NCI-H1105 (cell line): ENCODE measurements at places on chromosomes 3 and 15.

- no peak for DNase-seq
Observed at GRCh38 chr3:182000447-182000846, 288.7 kb downstream of the SOX2 start.

GRCh38 chr3:146501752-146502151, 32.4 kb upstream of the PLSCR2 start:
- DNase-seq = no peak

GRCh38 chr15:72161361-72162132, 36.0 kb downstream of the GRAMD2A start:
- no peak for DNase-seq

GRCh38 chr3:171489348-171489747, 29.1 kb upstream of the TNIK start:
- DNase-seq = no peak

DNA sequence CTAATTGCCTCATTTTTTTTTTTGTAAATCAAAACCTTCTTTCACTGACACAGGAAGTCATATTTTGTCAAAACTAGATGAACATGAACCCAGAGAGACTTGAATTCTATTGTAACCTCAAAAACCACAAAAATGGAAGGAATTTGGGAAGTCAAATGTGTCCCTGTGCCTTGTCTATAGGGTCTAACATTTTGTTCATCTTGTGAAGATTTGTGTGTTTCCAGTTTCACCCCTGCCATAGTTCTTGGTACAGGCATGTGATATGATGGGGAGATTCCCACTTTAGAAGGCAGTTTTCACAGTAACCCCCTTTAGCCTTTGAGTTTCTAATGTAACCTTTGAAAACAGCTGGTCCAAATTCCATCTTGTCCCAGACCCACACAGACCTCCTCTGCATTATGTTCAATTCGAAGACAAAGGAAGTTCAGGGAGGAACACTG, 318.5 kb upstream of the ADAMTS9 start:
- no peak for DNase-seq

DNA sequence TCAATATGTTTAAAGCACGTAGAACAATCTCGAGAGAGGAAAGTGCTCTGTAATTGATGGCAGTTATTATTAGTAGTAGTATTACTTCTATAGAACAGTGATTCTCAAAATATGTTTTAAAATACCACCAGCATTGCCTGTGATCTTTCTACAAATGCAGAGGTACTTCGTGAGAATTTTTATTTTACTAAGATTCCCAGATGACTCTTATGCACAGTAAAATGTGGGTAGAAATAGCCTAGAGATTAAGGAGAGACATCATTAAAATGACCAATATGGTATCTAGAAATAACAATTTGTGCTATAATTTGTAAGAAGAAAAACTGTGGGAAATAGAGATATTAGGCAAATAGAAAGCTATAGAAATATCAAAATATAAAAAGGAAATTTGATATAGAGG, 157.9 kb downstream of the SUCNR1 start:
- no peak for DNase-seq

GRCh38 chr3:113200946-113201345, 10.4 kb upstream of the BOC start:
- DNase-seq = no peak

DNA sequence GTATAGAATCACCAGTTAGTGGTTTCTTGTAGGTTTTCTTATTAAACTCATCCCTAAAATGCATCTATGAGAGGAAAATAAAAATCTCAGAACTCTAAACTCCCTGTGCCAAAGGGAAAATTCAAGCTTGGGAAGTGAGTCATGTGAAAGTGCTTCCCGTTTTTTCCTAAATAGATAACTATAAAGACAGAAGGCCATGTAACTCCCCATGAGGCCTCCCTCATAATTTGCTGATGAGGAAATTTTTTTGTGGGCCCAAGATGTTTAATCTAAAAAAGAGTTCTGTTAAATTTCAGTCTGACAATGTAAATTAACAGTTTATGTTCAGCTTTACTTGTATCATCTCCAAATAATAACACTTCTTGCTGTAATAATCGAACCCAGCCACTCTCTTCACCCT, 1273.9 kb downstream of the OTOL1 start:
- DNase-seq = no peak

GRCh38 chr3:23162934-23163333, 40.2 kb upstream of the UBE2E2 start:
- DNase-seq = no peak

DNA sequence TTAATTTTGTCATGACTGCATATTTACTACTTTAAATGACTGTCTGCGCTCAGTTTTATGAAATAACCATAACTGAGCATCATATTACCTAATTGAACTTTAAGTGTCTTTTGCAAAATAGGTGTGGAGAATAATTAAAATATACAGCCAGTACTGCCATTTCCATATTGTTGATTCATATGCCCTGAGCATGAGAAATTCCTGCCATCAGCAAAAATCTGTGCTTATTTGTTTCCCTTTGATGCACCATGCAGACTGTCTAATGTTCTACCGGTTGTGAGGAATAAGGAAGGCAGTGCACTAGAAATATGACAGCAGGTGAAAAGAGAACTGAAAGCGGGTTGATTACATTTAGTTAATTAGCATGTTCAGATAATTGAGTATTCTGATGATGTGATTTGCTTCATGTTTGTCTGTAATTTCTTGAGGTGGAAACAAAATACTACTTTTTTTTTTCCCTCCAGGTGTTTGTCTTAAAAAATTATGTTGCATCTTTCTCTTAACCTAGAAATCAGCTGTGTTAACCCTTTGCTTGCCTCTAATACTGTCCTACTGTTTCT, 229.4 kb upstream of the AZI2 start:
- peak; percentile 22 for DNase-seq

GRCh38 chr15:99564221-99565048, 1.3 kb upstream of the MEF2A start:
- DNase-seq = peak; percentile 37

GRCh38 chr15:78002996-78003395, 74.5 kb downstream of the TBC1D2B start:
- DNase-seq = no peak

DNA sequence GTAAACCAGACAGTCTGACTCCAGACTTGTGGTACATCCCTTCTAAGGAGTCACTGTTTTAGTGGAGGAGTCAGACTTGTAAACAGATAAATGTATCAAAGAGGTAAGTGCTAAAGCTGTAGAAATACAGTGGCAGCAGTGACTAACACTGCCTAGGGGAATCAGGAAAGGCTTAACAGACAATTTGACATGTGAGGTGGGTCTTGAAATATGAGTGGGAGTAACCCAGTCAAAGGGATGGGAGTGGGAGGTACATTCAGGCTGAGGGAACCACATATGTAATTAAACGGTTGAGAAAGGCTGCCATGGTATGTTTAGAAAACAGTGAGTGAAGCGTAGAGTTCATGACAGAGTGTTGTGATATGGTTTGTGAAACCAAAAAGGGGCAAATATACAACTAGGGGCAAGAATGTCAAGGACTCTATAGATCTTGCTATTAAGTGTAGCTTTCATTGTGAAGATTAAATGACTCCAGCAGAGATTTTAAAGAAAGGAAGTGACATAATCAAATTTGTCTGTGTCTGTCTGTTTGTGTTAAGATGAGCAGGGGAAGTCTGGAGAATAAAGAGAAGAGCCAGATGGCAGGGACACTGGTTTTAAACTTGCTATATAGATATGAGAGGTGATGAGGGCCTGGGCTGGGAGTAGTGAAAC, 11.2 kb upstream of the ALCAM start:
- DNase-seq = no peak

GRCh38 chr3:155739154-155739553, 5.7 kb downstream of the PLCH1 start:
- no peak for DNase-seq
